ENCODE measurements at places on chromosomes 6 and 20.

- no peak for DNase-seq
Measured at GRCh38 chr6:155352811-155353210, 38.5 kb upstream of the TFB1M start.

DNA sequence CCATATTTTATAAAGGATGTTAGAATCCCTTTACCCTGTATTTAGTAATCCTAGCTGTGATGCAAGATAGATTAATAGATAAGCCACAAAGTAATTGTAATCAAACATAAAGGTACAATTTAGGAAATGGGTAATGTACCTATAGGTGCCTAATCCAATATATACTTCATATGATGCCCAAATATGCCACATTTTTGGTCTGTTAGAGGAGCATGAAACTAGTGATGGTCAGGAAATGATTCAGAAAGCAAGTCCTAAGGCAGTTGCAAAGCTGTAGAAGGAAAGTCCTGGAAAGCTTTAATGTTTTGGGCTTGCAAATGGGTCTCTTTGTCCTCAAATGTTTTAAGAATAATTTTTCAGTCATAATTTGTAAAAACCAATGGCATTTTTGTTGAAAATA lies 76.6 kb upstream of the PTPRK start:
- DNase-seq, result no peak

GRCh38 chr6:34295721-34296120 lies 46.9 kb upstream of the SMIM29 start:
- no peak for DNase-seq

- DNase-seq, result no peak
Measured at GRCh38 chr20:5810800-5811422, 60.7 kb downstream of the SHLD1 start.

GRCh38 chr6:15619330-15619729 lies 43.5 kb downstream of the DTNBP1 start:
- DNase-seq, result no peak
